Osteocyte (in vitro differentiated cells): ENCODE measurements at places on chromosomes 1 and 21.

- peak; percentile 68 for DNase-seq
Observed at GRCh38 chr1:30045304-30046090, 677.9 kb downstream of the MATN1 start.

DNA sequence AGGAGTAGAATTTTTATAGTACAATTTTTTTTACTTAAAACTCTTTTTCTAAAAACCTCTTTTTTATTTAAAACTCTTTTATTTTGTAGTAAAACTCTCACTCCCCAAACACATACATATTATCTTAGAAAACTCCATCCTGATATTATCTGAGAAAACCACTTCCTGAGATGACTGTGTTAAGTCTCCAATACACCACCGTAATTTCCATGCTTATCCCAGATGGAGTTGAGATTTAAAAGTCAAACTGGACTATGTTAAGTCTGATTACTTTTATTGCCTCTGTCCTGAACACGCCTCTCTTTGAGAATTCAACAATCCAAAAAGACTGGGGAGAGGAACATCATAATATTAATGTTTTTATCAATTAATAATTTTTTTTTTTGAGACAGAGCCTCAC, 3.7 kb downstream of the SEC16B start:
- no peak for DNase-seq

- DNase-seq = no peak
Observed at GRCh38 chr1:181911715-181912114, 149.8 kb downstream of the ZNF648 start.

DNA sequence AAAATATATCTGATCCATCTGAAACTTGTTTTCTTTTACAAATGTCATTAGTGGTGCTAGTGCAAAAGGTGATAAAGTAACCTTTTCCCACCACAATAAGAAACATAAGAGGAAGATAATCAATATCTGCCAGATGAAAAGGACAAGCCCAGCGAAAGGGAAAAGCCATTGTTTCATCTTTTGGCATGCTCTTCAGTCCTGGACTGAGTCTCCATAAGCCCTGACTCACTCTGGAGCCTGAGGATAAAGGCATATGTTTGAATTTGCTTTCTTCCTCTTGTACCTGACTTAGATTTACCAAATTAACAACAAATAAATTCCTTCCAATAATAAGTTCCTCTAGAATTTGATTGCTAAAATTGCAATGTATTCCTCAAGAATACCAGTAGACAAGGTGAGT, 13.6 kb downstream of the DNAJC11 start:
- DNase-seq = no peak

GRCh38 chr1:17967623-17968255, 139.9 kb upstream of the IGSF21 start:
- DNase-seq = no peak

DNA sequence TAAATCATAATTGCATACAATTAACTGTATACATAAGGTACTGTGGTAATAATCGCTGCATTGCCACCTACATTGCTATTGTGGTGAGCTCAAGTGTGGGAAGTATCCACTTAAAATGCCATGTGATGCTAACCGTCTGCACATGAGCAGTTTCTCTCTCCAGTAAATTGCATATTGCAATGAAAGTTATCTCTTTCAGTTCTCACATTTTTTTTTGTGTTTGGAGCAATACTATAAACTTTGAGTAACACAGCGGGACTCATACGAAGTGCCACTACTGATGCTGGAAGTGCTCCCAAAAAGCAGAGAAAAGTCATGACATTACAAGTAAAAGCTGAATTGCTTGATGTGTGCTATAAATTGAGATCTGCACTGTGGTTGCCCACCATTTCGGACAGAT, 38.5 kb downstream of the DISC1 start:
- no peak for DNase-seq

- no peak for DNase-seq
Observed at GRCh38 chr1:38027201-38028104, 14.9 kb downstream of the UTP11 start.

DNA sequence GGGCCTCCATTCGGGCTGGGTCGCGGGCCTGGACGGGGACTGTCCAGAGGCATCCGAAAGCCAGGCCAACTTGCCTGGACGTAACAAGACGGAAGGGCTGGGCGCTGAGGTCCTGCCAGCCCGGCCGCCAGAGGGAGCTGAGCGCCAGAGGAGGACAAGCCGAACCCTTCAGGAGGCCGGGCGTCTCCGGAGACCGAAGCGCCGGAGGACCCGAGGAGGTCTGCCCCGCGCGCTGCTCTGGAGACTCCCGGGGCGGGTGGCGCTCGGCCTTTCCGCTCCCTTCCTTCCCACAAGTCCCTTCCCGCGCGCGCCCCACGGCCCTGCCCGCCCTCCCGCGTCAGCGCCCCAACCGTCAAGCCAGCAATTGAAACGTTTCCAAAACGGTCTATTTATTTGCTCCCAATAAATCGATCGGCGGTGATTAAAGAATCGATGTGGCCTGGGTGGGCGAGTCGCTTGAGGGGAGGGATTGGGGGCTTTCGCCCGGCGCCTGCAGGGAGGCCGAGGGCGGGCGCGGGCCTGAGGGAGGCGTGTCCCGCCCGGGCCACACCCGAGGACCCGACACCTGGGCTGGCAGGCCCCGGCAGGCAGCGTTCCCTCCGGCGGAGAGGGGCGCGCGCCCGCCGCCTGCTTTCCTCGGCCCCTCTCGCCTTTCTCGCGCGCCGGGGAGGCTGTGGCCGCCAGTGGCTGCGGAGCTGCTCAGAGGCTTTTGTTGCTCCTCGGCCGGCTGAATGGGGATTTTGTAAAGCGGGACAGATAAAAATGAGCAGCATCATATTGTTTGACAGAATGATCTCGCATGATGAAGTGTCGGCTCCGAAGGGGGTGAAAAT, 5.2 kb upstream of the FOXD3 start:
- peak; percentile 87 for DNase-seq

- no peak for DNase-seq
Observed at GRCh38 chr21:30947141-30947540, 65.8 kb upstream of the KRTAP11-1 start.

DNA sequence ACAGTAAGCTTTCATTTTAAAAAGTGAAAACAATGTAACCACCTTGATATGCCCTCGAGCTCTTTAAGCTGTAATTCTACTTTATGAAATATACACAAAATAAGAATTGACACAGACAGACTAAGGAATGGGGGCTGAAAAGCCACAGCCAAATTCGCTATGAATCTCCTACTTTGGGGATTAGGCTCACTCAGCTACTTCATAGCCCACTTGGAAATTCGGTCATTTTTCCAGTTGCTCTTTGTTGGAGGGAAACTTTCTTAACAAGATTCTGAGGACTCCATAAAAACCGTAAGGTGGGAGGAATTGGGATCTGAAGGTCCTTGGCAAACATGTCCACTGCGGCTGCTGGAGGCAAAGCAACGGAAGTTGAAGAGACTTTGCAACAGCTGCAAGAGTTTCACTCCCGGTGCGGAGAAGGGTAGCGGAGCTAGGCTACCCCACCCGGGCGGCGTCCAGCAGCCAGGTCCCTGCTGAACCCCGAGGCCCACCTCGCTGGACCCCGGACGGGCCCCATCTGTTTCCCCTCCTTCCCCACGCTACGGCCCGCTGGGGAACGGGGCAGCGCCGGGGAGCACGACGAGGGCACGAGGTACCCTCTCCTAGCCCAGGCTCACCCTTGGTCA, 634 bp downstream of the MYCBP start:
- DNase-seq = no peak

DNA sequence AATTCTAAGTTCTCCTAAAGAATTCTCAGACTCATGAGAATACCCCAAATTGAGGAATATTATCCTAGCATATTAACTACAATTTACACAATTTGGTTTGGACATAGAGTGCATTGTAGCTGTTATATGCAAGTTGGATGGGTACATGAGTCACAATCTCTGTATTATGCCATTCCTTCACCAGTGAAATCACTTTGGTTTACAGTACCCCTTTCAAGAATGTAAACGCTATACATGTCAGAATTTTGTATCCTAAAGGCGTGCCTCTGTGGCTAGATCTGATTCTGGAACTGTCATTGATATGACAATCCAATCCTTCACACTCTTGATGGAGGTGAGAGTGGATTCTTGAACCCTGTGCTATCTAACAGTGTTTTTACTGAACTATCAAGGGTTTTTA, 6.7 kb upstream of the IL10RB start:
- DNase-seq = no peak

- peak; percentile 81 for DNase-seq
Observed at GRCh38 chr21:46188226-46189212, 4.3 kb upstream of the SPATC1L start.

- peak; percentile 94 for DNase-seq
Observed at GRCh38 chr1:27102707-27103468, 52.0 kb downstream of the SLC9A1 start.

DNA sequence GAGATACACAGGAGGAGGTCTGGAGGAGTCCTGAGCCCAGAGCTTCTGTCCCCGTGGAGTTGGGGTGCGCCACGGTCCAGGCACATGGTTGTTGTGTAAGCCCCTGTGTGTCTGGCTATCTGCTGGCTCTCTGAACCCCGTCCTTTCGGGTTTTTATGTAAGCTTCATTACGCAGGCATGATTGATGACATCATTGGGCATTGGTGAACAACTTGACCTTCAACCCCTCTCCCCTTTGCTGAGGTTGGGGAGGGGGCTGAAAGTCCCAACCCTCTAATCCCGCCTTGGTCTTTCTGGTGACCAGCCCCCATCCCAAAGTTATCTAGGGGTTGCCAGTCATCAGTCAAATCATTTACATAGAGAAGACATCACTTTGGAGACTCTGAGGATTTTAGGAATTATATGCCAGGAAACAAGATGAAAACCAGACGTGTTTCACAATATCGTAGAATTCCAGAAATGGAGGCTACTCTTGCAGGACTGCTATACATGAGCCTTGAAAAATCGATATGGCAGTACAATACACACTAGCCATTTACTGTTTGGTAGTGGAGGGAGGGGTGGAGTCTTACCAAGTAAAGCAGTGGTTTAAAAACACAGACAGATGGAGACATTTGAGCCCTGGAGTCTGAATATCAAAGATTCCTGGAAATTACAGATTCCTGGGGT, 69.8 kb upstream of the SCAF4 start:
- no peak for DNase-seq

DNA sequence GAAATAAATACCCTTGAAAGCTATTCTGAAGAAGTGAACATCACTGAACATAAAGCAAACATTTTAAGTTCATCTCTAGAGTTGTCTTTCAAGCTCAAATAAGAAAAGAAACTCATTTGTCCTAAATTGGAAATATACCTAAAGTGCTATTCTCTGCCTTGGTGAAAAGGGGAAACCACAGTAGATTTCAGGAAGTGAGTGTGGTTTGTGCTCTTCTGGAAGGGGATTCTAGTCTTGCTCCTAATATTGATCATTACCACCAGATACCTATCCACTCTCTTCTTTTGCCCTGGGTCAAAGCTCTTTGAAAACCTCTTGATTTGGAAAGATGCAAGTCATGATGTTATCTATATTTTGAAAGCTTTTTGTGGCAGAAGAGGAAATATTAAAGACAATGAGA, 798.1 kb downstream of the ADGRL2 start:
- DNase-seq = no peak

GRCh38 chr1:85135392-85135798, 65.4 kb downstream of the SYDE2 start:
- no peak for DNase-seq

GRCh38 chr1:176603696-176604095, 140.7 kb downstream of the PAPPA2 start:
- DNase-seq = no peak

DNA sequence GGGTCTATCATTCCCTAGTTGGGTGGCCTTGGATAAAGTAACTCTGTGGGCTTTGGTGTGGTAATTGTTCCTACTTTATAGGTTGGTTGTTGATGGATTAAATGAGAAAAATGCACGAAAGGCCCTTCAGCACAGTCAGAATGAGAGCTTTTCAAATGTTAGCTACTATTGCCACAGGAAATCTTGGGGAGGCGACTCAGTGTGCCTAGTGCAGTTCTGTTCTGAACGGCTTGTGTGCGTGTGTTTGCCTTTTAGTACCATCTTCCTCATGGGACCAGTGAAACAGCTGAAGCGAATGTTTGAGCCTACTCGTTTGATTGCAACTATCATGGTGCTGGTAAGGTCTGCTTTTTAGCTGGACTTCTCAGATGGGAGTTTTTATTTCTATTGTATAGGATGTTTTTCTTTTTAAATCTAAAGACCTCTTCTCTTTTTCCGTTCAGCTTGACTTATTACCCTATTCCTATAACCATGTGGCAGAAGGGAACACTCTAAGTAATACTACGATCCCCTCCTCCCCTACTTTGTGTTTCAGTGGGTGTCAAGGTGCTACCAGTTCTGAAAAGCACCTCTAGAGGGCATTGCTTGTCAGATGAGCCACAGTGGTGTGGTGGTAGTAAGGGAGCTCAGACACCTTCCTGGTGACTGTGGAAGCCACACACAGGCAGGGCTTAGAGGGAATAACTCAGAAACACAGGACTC, 9.2 kb downstream of the SFT2D2 start:
- DNase-seq = no peak

DNA sequence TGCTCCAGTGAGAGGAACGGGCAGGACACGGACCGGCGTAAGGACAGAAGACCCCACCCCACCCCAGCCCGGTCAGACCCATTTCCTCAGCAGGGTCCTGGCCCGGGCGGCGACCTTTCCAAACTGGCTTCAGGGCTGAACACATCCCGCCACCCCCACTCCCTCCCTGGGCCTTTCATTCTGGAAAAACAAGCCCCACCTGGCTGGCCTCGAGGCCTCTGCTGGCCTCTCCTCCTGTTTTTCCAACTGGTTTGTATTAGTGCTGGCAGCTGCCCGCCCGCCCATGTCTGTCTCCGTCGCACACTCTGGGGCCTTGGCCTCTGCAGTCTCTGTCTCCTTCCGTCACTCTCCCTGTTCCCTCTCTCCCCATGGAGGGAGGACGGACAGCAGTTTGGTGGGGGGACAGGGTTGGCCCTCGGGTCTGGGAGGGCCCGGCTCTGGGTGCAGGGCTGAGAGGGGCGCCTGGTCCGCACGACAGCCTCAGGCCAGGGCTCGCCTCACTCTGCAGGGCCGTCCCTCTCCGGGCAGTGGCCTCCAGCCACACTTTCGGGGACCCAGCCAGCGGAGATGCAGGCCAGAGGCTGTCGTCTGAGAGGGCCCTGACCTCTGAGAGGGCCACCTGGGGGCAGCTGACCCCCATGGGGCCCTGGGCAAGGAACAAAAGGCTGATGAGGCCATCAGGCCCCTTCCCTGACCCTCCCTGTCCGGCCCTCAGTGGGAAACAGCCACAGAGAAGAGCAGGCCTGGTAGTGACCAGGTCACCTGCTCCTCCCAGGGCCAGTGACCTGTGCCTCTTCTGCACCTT, 1.5 kb upstream of the MXRA8 start:
- DNase-seq = peak; percentile 95

GRCh38 chr1:7374563-7375160, 396.4 kb upstream of the VAMP3 start:
- DNase-seq = peak; percentile 53

DNA sequence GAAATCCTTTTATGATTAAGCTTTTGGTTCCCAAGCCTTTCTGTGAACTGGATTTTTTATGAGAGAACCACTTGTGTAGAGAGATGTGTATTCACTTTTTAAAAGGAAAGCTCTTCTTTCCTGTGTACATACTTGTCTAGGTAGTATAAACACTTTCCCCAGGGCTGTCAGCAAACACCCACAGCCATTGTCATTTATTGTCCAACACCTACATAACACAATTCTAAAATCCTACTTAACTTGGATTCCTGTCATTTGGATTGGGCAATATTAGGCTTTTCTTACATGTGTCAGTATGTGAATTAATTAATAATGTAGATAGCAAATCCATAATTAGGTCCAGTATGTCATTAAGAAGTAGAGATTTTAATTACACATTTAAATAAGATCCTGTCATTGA, 12.3 kb downstream of the DDX20 start:
- no peak for DNase-seq
